ENCODE measurements at places on chromosomes 11 and 22.

DNA sequence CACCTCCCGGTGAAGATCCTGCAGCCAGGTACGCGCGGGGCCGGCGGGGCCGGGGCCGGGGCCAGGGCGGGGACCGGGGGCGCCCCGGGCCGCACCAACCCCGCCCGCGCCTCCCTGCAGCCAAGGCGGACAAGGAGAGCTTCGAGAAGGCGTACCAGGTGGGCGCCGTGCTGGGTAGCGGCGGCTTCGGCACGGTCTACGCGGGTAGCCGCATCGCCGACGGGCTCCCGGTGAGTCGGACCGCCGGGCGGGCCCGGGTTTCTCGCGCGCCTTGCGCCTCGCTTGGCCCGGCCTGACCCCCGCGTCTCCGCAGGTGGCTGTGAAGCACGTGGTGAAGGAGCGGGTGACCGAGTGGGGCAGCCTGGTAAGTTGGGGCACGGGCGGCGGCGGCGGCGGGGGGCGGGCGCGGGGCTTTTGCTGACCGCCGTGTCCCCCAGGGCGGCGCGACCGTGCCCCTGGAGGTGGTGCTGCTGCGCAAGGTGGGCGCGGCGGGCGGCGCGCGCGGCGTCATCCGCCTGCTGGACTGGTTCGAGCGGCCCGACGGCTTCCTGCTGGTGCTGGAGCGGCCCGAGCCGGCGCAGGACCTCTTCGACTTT lies 531 bp downstream of the PIM3 start:
- no peak for DNase-seq

DNA sequence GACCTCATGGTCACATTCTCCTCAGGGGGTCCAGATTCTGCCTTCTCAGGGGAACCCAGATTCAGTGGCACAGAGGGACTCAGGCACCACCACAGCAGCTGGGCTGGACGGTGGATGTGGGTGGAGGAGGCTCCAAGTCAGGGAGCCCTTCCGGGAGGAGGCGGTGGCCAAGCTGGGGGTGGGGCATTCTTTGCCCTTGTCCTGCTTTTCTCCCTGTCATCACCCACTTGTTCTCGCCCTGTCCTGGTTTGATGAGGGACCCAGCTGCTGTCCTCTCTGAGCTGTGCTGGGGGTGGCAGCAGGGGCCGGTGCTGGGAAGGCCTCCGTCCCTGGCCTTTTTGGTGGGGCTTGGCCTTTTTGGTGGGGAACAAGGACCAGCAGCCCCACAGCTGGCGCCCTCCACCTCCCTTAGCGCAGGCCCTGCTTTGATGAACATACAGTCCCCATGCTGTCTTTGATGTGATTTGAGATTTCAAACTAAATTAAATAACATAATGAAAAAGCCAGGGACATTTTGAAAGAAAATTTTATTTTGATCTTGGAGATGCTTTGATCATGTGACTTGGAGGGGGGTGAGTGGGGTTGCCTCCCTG lies 1168.2 kb downstream of the BRD1 start:
- DNase-seq, result no peak

DNA sequence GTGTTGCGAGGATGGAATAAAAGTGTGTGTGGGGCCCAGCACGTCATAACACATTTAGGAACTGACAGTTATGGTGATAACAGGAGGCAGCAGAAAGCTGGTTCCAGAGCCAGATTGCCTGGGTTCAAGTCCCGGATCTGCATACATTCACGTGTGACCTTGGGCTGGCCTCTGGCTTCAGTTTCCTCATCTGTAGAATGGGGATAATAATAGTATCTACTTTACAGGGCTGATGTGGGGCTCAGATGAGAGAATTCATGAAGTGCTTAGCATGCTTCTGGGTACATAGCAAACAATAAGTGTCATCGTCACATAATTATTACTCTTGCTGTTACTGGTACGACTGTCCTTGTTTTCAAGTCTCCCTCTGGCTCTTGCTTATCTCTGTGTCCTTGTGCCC lies 97.3 kb downstream of the KIAA1671 start:
- no peak for DNase-seq

DNA sequence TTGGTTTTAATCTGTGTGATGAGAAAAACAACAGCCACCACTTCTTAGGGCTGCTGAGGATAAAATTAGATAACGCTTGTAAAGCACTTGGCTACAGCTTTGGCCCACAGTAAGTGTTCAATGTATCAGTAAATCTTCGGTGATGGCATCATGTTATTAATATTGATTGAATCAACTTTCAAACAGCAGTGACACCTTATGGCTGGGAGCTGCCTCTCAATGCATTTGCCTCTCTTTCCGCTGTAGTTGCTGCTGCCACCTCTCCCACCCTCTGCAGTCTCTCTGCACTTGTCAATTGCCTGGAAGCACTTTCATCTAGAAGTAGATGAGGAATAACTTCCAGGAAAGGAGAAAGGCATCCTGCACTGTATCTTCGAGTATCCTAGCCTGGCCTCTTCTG lies 491.1 kb downstream of the OPCML start:
- no peak for DNase-seq

- no peak for DNase-seq
Measured at GRCh38 chr11:14455648-14456430, 43.8 kb downstream of the COPB1 start.

DNA sequence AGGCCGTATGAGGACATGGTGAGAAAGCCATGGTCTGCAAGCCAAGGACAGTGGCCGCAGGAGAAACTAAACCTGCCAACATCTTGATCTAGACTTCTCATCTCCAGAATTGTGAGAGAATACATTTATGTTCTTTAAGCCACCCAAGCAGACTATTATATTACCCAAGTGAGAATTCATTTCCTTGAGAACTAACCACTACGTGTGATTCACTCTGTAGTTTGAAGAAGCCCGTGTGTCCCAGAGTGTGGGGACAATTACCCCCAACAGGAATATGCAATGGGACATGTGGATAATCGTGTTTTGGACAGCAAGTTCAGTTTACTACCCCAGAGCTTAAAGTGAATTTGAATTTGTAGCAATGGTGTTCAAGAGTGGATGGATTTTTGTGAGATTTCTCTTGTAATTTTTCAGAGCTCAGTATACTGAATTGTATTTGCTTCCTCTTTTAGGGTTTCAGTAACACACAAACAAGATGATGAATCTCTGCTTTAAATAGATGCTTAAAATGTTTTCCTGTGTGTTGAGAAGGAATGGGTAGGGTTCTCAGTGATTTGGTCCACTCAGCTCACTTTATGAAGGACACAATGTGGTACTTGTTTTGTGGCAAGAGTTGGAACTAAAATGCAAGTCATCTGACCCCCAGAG lies 100.0 kb upstream of the ARHGAP20 start:
- no peak for DNase-seq

GRCh38 chr11:69302447-69303020 lies 8.6 kb downstream of the MYEOV start:
- no peak for DNase-seq

GRCh38 chr11:1929621-1930461 lies 10.3 kb downstream of the TNNT3 start:
- DNase-seq, result no peak

DNA sequence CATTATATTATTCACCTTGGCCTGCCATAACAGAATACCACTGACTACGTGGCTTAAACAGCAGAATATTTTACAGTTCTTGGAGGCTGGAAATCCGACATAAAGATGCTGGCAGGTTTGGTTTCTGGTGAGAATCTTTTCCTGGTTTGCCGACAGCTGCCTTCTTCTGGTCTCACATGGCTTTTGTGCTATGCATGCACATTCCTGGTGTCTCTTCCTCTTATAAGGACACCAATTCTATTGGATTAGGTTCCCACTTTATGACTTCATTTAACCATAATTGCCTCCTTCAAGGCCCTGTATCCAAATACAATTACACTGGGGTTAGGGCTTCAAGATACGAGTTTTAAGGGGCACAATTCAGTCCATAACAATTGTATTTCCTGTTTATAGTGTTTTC lies 17.1 kb downstream of the RNF214 start:
- no peak for DNase-seq

- DNase-seq, result no peak
Measured at GRCh38 chr11:93166194-93166593, 31.6 kb downstream of the SLC36A4 start.

- no peak for DNase-seq
Measured at GRCh38 chr11:8138526-8138925, 30.3 kb downstream of the RIC3 start.

DNA sequence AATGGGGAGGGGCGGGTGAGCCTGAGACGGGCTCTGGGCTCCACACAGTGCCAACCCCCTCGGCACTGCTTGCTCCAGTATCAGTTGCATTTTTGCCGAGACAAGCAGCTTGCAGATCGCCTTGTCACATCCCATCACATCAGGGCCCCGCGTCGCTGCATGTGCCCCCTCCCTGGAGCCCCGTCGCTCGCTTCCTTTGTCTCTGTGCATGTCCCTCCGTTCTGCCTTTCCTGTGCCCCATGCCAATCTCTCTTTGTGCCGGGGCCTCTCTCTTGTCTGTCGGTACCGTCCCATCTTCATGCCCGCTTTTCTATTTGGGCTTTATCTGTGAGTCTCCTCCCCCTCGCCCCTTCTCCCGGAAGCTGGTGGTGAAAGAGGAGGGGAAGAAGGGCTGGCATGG lies 202.2 kb downstream of the CEP164 start:
- peak; percentile 8 for DNase-seq

- no peak for DNase-seq
Measured at GRCh38 chr11:27196203-27196897, 155.7 kb downstream of the BBOX1 start.

DNA sequence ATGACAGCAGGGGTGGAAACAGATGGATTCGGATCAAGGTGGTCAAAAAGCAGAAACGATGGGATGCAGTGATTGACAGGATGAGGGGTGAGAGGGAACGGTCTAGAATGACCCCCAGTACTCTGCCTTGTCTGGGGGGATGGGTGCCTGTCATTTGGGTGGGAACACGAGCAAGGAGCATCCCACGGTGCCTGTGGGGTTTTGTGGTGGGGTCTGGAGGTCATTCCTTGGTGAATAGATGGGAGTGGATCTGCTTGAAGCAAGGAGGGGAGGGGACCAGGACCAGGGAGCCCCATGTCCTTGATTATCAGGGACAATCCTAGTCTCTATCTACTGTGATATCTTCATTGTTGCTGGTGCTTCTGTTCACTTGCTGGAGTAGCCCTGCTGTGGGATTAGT lies 8.1 kb upstream of the CERK start:
- no peak for DNase-seq

- DNase-seq, result no peak
Measured at GRCh38 chr22:37526376-37526775, 7.2 kb upstream of the CARD10 start.

- no peak for DNase-seq
Measured at GRCh38 chr11:120335556-120335907, 681 bp upstream of the ARHGEF12 start.

DNA sequence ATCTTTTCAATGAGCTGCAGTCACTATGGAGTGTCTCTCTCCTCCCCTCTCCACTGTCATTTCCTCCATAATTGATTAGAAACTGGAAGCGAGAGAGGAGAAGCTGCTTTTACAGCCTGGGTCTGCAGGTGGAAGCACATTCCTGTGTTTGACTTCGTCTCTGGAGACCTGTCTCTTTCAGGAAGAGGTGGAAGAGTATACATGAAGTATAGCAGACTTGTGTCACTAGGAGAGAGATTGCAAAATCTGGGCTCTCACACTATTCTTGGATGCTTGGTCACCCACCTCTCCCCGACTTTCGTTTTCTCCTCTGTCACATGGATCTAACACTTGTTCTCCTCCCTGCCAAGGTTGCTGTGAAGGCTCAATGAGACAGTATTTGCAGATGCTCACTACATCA lies 323.3 kb downstream of the NTM start:
- no peak for DNase-seq

GRCh38 chr11:113262594-113262993 lies 51.8 kb upstream of the TTC12 start:
- no peak for DNase-seq

DNA sequence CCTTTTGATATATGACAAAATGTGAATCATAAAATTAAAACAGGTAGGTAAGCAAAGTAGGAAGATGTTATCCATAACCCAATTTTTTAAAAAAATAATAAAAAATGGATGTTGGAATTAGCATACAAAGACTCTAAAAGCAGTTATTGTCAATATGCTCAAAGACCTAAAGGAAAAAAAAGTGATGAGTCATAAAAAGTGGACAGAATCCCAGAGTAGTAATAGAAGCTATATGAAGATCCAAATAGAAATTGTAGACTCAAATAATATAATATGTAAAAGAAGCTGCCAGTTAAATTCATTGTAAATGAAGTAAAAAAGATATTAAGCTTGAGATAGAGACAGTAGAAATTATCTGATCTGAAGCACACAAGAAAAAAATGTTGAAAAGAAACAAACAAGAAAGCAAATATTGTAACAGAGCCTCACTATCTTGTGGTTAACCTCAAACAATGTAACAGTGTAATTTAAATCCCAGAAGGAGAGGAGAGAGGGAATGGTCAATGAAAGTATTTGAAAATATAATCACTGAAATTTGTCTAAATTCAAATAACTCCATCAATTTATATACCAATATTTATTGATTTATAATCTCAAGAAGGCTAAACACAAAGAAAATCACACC lies 773.4 kb upstream of the RAG2 start:
- DNase-seq, result no peak

DNA sequence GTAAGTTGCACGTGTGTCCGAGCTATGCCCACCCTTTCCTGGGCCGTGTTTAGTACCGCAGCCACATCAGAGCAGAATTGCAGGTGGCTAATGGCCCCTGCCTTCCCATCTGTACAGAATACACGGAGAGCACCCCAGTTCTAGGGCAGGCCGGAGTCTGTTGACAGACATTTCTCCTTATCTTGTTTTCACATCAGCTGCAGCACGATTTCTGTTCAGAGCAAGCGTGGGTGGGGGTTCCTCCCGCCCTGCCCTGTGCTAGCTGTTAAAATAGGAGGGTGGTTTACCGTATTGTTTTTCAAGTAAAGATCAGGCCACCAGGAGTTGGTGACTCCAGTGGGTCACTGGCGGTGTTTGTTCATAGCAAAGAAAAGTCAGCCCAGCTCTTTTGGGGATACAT lies 41.1 kb downstream of the UBASH3B start:
- DNase-seq, result no peak

DNA sequence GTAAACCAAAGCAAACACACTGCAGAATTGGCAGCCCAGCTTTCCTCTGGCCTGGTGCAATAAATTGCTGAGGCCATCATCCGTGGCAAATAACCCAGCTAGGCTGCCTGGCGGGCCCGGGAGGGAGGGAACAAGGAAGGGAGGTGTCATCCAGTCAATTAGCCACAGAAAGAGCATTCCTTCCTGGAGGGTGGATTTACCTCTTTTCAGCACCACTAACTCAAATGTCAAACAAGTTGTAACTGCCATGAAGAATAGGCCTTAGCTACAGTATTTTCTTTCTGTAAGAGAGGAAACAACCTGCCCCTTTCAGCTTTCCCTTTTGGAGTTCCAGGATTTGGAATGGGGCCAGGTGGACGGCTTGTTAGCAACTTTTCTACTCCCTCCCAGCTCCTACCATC lies 163.8 kb upstream of the BDNF start:
- no peak for DNase-seq

DNA sequence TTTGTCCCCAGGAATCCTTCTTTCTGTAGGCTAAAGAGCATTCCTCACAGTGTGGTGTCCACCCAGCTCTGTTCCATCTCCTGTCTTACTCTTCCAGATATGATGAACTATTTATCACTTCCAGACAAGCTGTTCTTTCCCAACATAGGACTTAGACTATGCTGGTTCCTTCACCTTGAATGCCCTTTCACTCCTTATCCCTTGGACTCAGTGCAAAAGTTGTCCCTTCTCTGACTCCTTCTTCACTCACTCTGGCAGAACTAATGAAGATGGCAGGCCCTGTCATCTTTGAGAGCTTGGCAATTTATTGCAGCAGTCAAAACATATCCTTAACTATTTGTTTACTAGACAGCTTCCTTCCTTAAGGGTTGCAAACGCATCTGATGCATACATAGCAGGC lies 3.5 kb upstream of the OSBP2 start:
- no peak for DNase-seq

- DNase-seq, result no peak
Measured at GRCh38 chr22:36160499-36160942, at the start of gene APOL3. TSS of gene APOL3 (minus strand) at chr22:36160755. CDS start at chr22:36149055, 11,700 bp downstream.

Data from amygdala (tissue), 56 donors.